BJ (cell line): ENCODE measurements at places on chromosomes 6 and 20. TPM values are rescaled to one million over a fixed set of nuclear protein-coding genes. Genes with fewer than 3 reads are reported as not detected.

Gene WFDC13
- polyA plus RNA-seq: not detected in 2 replicates

DNA sequence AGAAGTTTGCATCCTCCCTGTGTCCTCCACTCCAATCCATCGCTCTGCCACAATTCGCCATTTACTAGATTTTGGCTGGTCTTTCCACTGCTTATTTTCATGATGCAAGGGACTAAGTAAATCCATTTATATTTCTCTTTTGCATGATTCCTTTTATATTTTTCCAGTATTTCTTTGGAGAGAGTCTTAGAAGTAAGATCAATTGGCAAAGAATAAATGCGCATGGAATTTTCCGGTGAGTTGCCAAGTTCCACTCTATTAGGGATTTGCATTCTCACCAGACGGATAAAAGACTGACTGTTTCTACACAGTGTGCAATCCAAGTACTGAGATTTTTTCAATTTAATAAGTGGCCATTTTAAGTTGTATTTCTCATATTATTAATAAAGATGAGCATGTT, 91.7 kb upstream of the PHACTR3 start:
- DNase-seq: no peak

GRCh38 chr6:109103942-109104341, 8.6 kb downstream of the CEP57L1 start:
- DNase-seq: no peak

DNA sequence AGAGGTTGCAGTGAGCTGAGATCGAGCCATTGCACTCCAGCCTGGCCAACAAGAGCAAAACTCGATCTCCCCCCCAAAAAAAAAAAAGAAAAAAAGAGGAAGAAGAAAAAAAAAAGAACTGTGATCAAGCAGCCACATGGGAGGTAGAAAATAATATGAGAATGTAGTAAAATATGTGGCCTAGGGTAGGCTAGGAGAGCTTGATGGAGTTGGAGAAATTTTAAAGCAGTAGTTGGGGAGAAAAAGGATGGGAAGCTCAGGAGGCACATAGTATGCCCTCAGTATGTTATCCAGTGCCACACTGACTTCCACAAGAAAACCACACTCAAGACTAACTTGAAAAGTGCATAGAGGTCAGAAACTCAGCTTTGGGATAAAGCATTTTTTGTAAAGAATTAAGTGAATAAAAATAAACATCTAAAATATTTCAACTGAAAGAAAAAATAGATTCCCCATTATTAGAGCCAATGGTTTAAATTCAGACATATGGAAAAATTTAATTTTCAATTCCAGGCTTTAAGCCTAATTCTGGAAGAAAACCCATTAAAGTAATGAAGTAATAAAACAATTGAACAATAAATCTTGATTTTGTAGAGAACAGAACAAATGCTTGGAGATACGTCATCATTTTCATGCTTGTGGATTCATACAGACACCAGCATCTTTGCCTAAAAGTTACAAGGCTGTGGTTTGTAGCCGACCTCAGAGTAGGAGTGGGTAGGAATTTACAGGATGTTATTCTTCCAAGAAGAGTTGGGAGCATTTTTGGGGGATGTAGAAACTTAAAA, 34.7 kb downstream of the PLEKHG1 start:
- peak; percentile 44 for DNase-seq

- no peak for DNase-seq
Measured at GRCh38 chr6:88349511-88349910, 183.4 kb upstream of the CNR1 start.

DNA sequence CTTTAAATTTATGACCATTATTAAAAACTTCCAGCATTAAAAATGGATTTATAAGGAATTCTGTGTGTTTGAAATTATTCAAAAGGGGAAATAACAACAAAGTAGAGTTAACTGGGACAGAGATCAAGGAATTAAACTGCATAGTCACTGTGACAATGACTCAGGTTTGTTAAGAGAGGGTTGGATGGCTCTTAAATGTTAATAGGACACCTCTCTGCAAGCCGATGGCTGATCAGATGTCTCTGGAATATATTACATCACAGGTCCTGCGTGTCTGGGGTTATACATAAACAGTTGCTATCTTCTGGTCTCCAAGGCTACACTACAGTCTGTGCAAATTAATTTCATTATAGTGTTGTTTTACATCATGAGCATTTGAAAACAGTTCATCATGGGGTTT, 574.3 kb downstream of the COL12A1 start:
- peak; percentile 46 for DNase-seq

DNA sequence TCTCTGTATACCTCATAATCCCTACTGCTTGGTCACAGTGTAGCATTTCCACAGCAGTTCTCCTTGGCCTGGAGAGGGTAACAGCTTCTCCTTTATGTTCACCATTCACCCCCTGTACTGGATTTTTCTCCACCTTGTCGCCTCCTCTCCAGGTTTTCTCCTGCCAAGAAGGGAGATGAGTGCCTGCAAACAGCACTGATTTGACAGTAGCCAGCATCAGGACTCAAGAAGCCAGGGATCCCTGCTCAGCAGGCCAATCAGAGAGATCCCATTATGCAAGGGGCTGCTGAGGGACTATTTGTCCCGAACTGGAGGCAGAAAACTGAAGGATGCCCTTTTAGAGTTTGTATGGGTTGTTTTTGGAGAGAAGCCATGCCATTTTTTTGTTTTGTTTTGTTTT, 68.6 kb upstream of the RIPOR2 start:
- no peak for DNase-seq

- DNase-seq: no peak
Measured at GRCh38 chr6:24932832-24933231, 2.9 kb downstream of the RIPOR2 start.

- no peak for DNase-seq
Measured at GRCh38 chr6:2193931-2194330, 51.5 kb downstream of the GMDS start.

DNA sequence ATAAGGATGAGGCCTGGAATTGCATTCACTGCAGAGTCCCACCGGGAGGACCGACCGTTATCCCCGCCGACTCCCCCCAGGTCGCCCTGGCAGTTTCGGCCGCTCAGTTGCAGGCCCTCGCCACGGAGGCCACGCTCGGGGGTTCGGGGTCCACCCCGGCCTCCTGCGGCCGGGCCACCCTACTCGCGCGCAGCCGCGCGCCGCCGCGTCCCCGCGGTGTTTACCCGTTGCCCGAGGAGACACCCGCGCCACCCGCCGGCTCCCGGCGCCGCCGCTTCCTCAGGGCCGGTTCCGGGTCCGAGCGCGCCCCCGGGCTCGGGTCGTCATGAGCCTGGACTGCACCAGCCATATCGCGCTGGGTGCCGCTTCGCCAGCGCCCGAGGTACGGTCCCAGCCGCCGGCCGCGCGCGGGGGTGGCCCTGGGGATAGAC, at the start of gene CCDC170:
TSS of gene CCDC170 (plus strand) at position 214 of the 431 bp plus-strand sequence. CDS start at position 326, 112 bp downstream.
- no peak for DNase-seq

DNA sequence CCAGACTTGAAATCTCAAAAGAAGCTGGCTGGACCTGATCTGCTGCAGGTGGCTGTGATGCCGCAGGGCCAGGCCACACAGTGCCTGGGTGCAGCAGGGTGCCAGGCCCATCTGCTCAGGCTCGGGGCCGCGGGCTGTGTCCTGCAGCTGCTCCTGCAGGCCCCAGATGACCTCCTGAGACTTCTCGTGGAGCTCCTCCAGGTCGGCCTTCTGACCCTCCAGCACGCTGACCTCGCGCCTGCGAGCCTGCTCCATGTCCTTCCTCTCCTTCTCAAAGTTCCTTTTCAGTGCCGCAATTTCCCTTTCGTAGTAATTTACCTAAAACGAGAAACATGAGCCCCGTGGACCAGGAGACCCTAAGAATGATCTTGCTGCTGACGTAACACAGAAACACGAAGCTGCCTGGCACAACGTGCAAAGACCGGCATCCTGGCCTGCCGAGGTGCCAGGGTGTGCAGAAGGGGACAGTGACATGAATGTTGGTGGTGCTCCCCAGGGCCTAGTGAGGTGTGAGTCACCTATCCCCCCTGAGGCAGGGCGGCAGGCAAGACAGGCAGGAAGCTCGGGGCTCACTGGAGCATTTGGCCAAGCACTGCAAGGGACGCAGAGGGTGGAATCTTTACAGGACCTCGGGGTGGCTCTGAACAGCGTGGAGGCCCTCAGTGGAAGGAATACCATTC, 71.6 kb downstream of the GINS1 start:
- no peak for DNase-seq
